ENCODE measurements at places on chromosomes 12 and 14. TPM values are rescaled to one million over a fixed set of nuclear protein-coding genes. Genes with fewer than 3 reads are reported as not detected.

The LRP1-AS gene
- not detected for total RNA-seq

The TSHR gene
- total RNA-seq: 0.73 TPM

DNA sequence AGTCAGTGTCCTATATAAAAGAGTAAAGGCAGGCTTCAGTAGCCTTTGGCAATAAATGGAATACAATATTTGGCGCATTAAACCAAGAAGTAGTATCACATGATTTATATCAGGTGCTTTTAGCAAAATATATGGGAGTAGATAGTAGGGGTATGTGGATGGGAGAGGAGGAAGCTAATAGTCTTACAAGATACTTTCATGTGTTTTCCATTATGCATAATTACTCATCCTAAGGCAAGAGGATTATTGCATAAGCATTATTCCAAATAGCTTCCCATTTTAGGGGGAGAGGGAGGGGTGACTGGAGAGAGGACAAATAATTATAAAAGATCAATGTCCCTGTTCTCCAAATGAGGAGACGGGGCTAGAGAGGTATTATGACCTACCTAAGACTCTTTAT is 104.3 kb downstream of the DUSP6 start:
- no peak for DNase-seq
- H3K27me3 ChIP-seq: no peaks in the 10 kb centered on the region

DNA sequence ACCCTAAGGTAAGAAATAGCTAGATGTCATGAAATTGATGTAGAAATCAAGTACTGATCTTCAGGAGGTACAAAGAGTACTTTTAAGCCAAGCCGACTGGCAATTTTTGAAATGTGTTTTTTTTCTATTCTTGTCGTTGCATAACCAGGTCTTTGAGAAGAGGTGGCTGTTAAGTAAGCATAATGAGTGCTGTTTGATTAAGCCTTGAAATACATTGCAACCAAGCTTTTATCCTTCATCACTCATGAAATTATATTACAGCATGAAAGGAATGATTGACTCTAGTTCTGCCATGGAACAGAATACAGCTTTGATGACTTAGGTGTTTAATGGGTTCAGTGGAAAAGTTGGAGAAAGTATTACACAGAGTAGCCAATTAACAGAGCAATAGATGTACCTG is 1720.2 kb upstream of the SEL1L start:
- DNase-seq: no peak
- H3K27me3 ChIP-seq: no peaks in the 10 kb centered on the region
- H3K4me3 ChIP-seq: no peak overlapping the region
- H3K4me1 ChIP-seq: no peaks in the 10 kb centered on the region
- H3K36me3 ChIP-seq: no peaks in the 10 kb centered on the region

GRCh38 chr14:72782817-72783216 is 111.1 kb downstream of the DPF3 start:
- no peak for DNase-seq
- no peaks in the 10 kb centered on the region for H3K27me3 ChIP-seq

The ACOT6 gene
- not detected for total RNA-seq

- no peak overlapping the region for H3K4me3 ChIP-seq
- no peak overlapping the region for H3K27ac ChIP-seq
- no peaks in the 10 kb centered on the region for H3K4me1 ChIP-seq
- H3K36me3 ChIP-seq: no peaks in the 10 kb centered on the region
- DNase-seq: peak; percentile 26
- no peaks in the 10 kb centered on the region for H3K27me3 ChIP-seq
Measured at GRCh38 chr12:114913871-114914801, 230.2 kb upstream of the TBX3 start.

DNA sequence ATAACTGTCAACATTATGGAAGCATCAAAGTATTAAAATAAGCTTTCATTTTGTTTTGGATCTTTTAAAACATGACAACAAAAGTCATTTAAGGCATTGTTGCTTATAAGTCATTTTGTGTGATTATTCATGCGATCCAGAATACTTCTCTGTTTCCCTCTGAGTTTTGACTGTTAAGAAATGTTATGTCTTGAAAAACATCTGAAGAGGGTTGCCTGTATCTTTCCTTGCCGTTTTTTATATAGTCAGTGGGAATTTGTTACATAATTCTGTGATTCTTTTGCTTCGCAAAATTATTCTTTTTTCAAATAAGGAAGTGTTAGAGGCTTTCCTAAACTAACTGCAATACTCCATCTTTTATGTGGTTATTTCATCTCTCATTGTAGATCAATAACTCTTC is 78.7 kb downstream of the SAMD4A start:
- H3K27me3 ChIP-seq: no peaks in the 10 kb centered on the region
- H3K27ac ChIP-seq: no peak overlapping the region

DNA sequence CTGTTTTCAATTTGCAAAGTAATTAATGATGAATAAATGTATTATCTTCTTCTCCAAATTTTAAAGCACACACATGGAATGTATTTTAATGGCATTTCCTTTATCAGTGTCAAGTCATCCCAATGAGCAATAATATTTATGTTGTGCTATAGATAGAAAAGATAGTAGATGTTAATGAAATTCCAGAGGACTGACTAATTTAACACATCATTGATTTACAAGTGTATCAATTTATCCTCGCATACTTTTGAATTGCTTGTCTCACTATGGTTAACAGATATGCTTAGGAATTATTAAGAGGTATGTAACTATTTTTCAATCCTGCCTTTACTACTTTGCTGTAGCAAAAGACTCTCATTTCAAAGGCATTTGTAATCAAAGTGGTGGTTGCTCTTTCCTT is 842.9 kb downstream of the SLC6A15 start:
- H3K27ac ChIP-seq: no peak overlapping the region
- H3K4me1 ChIP-seq: no peaks in the 10 kb centered on the region
- H3K36me3 ChIP-seq: no peaks in the 10 kb centered on the region
- no peak for DNase-seq

The KRT77 gene
- total RNA-seq: not detected

The EIF2S1 gene
- total RNA-seq: 60.9 TPM

DNA sequence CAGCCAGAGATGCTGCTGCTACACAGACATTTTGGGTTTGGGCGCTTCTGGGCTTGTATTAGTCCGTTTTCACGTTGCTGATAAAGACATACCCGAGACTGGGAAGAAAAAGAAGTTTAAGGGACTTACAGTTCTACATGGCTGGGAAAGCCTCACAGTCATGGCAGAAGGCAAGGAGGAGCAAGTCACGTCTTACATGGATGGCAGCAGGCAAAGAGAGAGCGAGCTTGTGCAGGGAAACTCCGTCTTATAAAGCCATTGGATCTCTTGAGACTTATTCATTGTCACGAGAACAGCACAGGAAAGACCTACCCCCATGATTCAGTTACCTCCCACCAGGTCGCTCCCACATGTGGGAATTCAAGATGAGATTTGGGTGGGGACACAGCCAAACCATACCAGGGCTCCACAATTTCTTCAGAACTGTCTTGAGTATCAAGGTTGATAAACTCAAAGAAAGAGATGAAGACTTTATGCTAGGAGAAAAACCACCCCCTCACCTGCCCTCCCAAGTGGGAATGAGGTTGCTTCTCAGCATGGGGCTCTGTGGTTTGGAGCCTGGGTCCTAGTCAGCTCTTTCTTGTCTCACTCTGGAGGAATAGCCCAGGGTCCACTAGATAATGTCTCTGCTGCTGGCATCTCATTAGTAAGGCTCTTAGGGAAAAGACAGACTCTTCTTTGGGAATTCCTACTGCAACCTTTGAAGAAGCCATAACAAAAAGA is 200.3 kb downstream of the PELI2 start:
- no peak overlapping the region for H3K4me3 ChIP-seq
- no peak for DNase-seq
- H3K27me3 ChIP-seq: no peaks in the 10 kb centered on the region

- no peak overlapping the region for H3K27ac ChIP-seq
- H3K36me3 ChIP-seq: no peaks in the 10 kb centered on the region
- H3K4me3 ChIP-seq: no peak overlapping the region
- H3K27me3 ChIP-seq: no peaks in the 10 kb centered on the region
Measured at GRCh38 chr12:107560165-107560898, 125.3 kb upstream of the PWP1 start.

- H3K4me3 ChIP-seq: no peak overlapping the region
- DNase-seq: no peak
- H3K27me3 ChIP-seq: no peaks in the 10 kb centered on the region
- no peaks in the 10 kb centered on the region for H3K4me1 ChIP-seq
Measured at GRCh38 chr12:98405805-98406366, 109.5 kb upstream of the TMPO start.

DNA sequence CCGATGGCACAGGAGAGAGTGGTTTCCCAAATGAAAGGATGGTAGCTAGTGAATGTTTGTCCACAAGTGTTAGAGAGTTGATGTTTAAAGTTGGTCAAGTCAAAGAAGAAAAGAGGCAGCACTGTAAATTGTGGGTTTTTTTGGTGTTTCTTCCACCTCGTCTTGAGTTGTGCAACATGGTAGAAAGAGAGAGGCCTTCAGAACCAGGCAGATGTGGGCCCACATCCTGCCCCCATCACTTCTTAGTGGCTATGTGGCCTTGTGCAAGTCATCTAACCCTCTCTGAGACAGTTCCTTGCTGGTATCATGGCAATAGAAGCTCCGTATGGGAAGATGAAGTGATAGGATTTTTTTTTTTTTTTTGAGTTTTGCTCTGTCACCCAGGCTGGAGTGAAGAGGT is 60.8 kb downstream of the NDUFA12 start:
- H3K27me3 ChIP-seq: no peaks in the 10 kb centered on the region
- no peak for DNase-seq
- H3K4me1 ChIP-seq: no peaks in the 10 kb centered on the region
- no peak overlapping the region for H3K27ac ChIP-seq

The C12orf76 gene
- 18.2 TPM for total RNA-seq

DNA sequence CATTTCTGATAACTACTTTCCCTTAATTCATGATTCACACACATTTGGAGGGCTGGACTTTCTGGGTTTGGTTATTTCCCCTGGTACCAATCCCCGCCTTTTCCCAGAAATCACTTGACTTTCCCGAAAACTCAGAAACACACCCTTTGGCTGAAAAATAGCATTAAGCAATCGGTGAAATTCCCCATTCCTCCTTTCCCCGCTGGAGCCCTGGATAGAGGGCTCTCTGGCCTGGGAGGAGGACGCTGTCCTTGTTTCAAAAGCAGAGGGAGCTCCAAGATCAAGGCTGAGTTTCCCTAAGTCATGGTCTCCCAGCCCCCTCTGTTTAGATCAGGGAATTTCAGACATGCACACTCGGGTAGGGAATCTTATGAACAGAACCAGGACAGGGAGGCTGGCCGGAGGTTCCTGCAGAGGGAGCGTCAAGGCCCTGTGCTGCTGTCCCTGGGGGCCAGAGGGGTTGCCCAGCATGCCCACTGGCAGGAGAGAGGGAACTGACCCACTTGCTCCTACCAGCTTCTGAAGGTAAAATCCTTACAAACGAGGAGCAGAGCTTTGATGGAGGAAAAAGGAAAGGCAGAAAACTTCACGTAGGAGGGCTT is at the start of gene C1S:
Gene C1S, plus strand, starts transcription at position 366 of the 602 bp plus-strand sequence. CDS start 1,195 bp downstream, outside the sequence.
- H3K4me1 ChIP-seq: no peaks in the 10 kb centered on the region
- peak; percentile 83 for DNase-seq
- H3K4me3 ChIP-seq: peak within 1 kb of the TSS; percentile 40
- no peaks in the 10 kb centered on the region for H3K27me3 ChIP-seq
- no peaks in the 10 kb centered on the region for H3K36me3 ChIP-seq

DNA sequence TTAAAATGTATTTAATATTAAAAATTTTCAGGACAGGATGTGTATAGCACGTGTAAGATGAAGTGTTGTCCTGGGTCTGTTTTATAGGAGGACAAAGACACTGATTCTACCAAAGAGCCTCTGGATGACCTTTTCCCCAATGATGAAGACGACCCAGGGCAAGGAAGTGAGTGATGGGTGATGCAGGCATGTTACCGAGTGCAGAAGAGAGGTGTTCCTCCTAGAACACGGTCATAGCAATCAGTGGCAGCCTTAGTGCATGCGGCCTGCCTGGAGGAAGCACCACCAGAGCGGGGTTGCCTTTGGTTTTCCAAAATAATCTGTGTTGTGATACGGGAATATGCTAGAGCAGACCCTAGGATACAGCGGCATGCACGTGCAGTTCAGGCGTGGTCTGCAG is 33.0 kb downstream of the KLC1 start:
- no peak overlapping the region for H3K27ac ChIP-seq
- H3K4me3 ChIP-seq: no peak overlapping the region
- H3K27me3 ChIP-seq: no peaks in the 10 kb centered on the region

- DNase-seq: no peak
- no peaks in the 10 kb centered on the region for H3K27me3 ChIP-seq
- H3K27ac ChIP-seq: no peak overlapping the region
- H3K4me3 ChIP-seq: no peak overlapping the region
- H3K4me1 ChIP-seq: no peaks in the 10 kb centered on the region
- no peaks in the 10 kb centered on the region for H3K36me3 ChIP-seq
Measured at GRCh38 chr14:90575781-90576180, 179.0 kb downstream of the CALM1 start.

The DEPDC4 gene
- total RNA-seq: not detected

- no peak overlapping the region for H3K4me3 ChIP-seq
- no peak for DNase-seq
- no peaks in the 10 kb centered on the region for H3K27me3 ChIP-seq
- no peak overlapping the region for H3K27ac ChIP-seq
- H3K36me3 ChIP-seq: no peaks in the 10 kb centered on the region
Measured at GRCh38 chr12:4356041-4356327, 23.5 kb downstream of the FGF23 start.

The PLEKHD1 gene
- total RNA-seq: 0.24 TPM

GRCh38 chr14:92922883-92923743 is at the start of gene CHGA:
Gene CHGA (plus strand): TSS chr14:92923150. CDS start chr14:92923360, 210 bp downstream.
- no peaks in the 10 kb centered on the region for H3K36me3 ChIP-seq
- no peak for DNase-seq
- H3K27me3 ChIP-seq: no peaks in the 10 kb centered on the region
- no peaks in the 10 kb centered on the region for H3K4me1 ChIP-seq
- no peak within 1 kb of the TSS for H3K4me3 ChIP-seq

The DAAM1 gene
- total RNA-seq: 13.5 TPM

DNA sequence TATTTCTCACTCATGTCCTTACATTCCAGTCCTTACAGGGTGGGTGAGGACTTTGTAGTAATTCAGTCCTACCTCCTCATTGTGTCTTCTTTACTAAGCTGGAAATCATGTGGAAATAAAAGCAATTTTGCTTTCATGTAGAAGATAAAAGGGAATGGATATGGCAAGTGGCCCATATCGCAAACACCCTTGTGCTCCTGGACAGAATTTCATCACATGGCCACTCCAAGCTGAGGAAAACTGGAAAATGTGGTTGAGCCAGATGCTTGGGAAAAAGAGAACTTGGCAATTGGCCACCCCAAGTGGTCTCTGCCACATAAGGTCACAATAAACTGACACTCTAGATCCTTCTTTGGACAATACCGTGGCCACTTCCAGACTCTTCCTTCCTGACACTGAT is 64.2 kb upstream of the IFNG-AS1 start:
- no peaks in the 10 kb centered on the region for H3K36me3 ChIP-seq
- no peaks in the 10 kb centered on the region for H3K4me1 ChIP-seq
- no peak overlapping the region for H3K4me3 ChIP-seq
- no peak overlapping the region for H3K27ac ChIP-seq
- DNase-seq: no peak

DNA sequence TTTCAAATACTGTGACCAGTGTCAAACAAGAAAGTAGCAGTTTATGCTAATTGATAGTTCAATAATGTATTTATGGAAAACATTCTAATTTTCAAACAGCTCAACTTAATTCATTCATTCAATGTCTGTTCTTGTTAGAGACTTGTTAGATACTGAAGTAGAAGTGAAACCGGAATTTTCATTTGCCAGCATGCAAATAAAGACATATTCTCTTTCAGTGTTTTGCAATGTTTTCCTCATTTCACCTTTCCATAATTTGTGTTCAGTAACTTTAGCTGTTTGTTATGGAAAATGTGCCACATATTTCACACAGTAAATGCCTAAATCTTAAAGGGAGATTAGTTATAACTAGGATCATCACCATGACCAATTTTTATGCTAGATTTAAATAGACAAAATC is 21.2 kb downstream of the TAS2R50 start:
- no peak for DNase-seq
- no peaks in the 10 kb centered on the region for H3K27me3 ChIP-seq
- no peaks in the 10 kb centered on the region for H3K36me3 ChIP-seq
- no peak overlapping the region for H3K4me3 ChIP-seq
- H3K27ac ChIP-seq: no peak overlapping the region

The MIP gene
- total RNA-seq: not detected

The AREL1 gene
- 33.8 TPM for total RNA-seq

Measured in uterus (tissue), 4 donors.